ENCODE measurements at places on chromosomes 13 and 19.

DNA sequence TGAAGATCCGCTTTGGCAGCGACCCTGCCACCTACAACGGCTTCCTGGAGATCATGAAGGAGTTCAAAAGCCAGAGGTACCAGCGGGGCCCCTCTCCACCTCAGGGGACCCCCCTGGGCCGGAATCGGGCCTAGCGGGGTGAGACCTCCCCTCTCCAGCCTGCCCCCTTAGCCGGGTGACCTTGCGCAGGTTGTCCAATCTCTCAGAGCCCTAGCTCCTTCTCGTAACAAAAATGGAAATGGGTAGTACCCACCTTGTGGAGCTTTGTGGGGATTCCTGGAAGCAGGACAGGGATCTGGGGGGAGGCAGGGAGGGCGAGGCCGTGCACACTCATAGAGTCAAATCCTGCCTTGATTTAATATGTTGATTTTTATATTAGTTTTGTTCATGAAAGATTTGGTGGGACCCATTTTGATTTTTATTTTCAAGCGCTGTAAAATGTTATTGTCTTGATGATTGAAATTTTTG lies 658 bp downstream of the SIN3B start:
- no peak for DNase-seq

- peak; percentile 73 for DNase-seq
Measured at GRCh38 chr19:18438331-18439024, 545 bp upstream of the ISYNA1 start.

DNA sequence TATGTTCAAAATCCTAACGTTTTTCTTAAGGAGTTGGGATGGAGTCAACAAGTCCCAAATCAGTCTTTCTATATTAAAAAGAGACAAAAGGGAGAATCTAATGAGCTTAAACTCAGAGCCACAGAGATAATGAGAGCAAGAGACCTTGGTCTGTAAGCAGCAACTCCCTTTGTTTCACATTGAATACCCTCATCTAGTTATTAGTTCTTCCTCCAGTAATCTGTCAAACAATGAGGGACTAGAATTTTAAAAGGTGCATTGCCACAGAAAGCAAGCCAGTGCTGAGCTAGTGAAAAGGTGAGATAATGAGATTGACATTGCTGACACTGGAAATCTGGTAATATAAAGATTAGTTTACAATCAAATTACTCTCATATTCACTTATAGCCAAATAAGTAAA lies 718.6 kb downstream of the DACH1 start:
- DNase-seq: no peak

DNA sequence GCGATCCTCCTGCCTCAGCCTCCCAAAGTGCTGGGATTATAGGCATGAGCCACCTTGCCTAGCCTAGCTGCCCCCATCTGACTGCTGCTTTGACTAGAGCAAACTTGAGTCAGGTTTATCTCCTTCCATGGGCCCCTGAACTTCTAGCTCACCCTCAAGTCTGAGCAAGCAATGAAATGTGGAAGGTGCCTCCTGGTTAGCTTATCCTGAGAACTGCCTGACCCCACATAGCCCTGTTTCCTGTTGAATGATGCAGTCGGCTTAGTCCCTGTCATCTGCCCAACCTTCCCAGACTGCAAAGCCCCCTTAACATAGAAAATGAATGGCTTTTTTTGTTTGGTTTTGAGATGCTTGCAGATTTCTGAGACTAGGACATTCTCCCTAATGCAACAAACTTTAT lies 8.9 kb upstream of the TMEM160 start:
- no peak for DNase-seq

DNA sequence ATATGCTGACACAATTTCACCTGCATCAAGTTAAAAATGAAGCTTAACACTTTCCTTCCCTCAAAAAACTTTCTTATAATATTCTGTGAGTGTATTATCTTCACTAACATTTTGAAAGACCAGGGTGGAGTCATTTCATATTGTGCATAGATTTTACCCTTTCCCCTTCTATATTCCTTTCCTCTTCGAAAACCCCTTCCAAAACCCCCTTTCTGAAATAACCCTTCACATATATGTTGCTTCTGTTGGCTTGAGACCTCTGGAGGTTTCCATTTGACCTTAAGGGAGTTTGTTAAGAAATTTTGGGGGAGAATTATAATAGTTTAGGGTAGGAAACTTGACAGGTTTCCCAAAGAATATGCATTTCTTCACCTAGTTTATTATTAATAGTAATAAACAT lies 489.6 kb upstream of the MIR17HG start:
- no peak for DNase-seq

DNA sequence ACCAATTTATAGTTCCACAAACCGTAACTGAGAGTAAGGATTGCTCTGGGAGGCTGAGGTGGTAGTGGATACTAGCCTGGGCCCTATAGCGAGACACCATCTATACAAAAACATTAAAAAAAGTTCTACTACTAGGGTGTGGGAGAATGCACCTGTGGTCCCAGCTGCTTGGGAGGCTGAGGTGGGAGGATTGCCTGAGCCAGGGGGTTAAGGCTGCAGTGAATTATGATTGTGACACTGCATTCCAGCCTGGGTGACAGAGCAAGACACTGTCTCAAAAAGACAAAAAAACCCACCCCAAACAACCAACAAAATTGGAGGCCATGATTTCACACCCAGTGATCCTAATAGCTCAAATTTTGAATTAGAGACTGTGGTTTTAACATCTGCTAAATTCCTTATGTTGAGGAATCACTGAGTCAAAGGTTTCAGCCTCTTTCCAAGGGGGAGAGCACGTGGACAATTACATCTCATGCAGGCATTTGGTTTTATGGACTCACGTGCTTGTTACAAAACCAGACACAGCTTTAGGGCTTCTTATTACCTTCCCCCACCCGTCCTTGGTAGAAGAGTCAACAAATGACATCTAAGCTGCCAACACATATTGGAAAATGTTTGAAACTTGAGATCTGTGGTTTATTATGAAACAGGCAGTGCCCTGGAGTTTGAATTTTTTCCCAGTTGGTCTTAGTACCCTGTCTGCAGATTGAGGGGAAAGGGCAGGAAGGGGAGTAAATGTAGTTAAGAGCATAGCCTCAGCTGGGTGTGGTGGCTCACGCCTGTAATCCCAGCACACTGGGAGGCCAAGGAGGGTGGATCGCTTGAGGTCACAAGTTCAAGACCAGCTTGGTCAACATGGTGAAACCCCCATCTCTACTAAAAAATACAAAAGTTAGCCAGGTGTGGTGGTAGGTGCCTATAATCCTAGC lies 18.5 kb downstream of the CYP2A6 start:
- DNase-seq: no peak

DNA sequence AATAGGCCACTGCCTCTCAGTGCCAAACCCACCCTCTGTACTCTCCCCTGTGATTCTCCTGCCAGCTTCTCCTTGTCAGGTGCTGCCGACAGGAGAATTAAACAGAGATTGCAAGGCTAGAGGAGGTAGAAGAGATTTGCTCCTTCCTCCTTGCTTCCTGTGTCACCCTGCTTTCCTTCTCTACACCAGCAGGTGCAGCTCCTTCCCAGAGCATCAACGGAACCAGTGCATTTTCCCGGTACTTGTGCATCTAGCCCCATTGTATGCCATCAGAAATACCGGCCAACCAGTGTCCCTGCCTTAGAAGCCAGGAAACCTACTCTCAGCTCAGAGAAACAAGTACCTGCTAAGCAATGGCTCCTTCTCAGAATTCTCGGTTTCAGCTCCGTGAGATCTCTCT lies 253.2 kb downstream of the SUCLA2 start:
- DNase-seq: no peak

All from Right ventricle myocardium inferior (tissue), 1 donor.